ENCODE measurements at places on chromosomes 5 and 9. TPM values are rescaled to one million over a fixed set of nuclear protein-coding genes. Genes with fewer than 3 reads are reported as not detected.

GRCh38 chr5:18544421-18544820 lies 910.2 kb downstream of the TAF11L14 start:
- H3K27ac ChIP-seq, result no peak overlapping the region
- H3K27me3 ChIP-seq, result no peaks in the 10 kb centered on the region
- H3K4me1 ChIP-seq, result no peaks in the 10 kb centered on the region
- no peaks in the 10 kb centered on the region for H3K36me3 ChIP-seq
- no peak overlapping the region for H3K4me3 ChIP-seq

- no peaks in the 10 kb centered on the region for H3K27me3 ChIP-seq
- no peaks in the 10 kb centered on the region for H3K4me1 ChIP-seq
- no peak for DNase-seq
- H3K4me3 ChIP-seq, result no peak overlapping the region
- H3K36me3 ChIP-seq, result no peaks in the 10 kb centered on the region
Measured at GRCh38 chr5:132853790-132854189, 12.5 kb downstream of the GDF9 start.

DNA sequence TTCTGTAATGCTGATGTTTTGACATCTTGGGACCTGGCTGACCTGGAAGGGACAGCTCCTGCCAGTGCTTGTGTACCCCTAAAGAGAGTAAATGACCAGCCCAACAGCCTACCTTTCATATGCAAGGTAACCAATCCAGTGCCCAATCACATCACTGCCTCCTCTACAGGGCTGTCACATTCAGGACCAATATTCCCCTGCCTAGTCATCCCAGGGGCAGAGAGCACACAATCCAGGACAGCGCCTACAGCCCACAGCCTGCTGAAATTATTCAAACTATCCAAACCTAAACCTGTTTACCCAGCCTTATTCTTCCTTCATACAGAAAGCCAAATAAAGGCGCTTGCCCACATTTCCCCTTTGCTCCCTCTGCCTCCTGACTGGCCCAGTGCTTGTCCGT lies 284.1 kb downstream of the CTNND2 start:
- H3K27ac ChIP-seq, result no peak overlapping the region
- no peaks in the 10 kb centered on the region for H3K27me3 ChIP-seq
- H3K36me3 ChIP-seq, result no peaks in the 10 kb centered on the region
- H3K4me1 ChIP-seq, result no peaks in the 10 kb centered on the region
- DNase-seq, result no peak

- DNase-seq, result no peak
- peaks cover 14% of the 10 kb centered on the region for H3K27me3 ChIP-seq
- no peaks in the 10 kb centered on the region for H3K4me1 ChIP-seq
- no peak overlapping the region for H3K27ac ChIP-seq
- no peaks in the 10 kb centered on the region for H3K36me3 ChIP-seq
Measured at GRCh38 chr5:6567835-6568234, 65.0 kb downstream of the NSUN2 start.

GRCh38 chr5:74762599-74762998 lies 4.3 kb downstream of the GFM2 start:
- H3K4me1 ChIP-seq, result peaks cover 57% of the 10 kb centered on the region
- no peaks in the 10 kb centered on the region for H3K27me3 ChIP-seq
- no peak overlapping the region for H3K27ac ChIP-seq
- H3K4me3 ChIP-seq, result no peak overlapping the region
- DNase-seq, result no peak

DNA sequence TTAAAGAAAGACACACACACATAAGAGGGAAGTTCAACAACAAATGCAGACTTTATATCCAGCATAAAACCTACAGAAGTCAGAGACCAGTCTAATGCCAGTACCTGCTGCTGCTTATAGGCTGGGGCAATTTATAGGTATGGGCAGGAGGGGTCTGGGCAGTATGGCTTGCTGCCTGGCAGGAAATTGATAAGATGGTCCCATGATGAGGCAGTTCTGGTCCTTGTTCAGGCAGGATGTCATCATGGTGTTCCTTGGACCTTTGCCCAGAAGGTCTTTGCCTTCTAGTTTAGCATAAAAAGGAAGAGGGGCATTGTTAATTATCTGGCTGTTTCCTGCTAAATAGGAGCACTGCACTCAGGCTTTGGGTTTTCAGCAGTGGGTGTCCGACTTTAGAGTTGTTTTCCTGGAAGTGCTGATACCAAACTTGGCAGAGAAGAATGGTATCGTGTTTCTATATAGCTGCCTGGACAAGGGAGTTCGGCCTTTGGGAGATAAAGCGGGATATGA lies 10.4 kb upstream of the PDCD1LG2 start:
- peak overlapping the region; percentile 64 for H3K27ac ChIP-seq
- H3K4me3 ChIP-seq, result no peak overlapping the region
- H3K27me3 ChIP-seq, result no peaks in the 10 kb centered on the region
- peaks cover 21% of the 10 kb centered on the region for H3K4me1 ChIP-seq
- H3K36me3 ChIP-seq, result no peaks in the 10 kb centered on the region

DNA sequence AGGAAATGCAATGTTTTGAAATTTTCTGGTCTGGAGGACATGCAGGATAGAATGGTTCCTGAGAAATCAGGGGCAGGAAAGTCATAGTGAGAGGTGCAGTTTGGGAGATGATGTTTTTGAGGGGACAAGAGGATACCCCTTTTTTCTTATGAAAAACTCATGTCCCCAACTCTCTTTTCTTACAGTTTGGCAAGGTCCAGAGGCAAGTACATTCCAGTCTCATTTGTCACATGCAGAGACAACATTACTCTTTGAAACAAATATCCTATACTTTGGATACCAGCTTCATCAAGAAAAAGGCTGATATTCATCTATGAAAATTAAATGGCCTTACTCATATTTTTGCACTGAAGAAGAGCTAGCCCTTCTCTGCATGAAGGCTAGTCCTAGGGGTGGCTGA lies 48.2 kb downstream of the EQTN start:
- H3K27ac ChIP-seq, result no peak overlapping the region
- H3K4me3 ChIP-seq, result no peak overlapping the region
- no peaks in the 10 kb centered on the region for H3K36me3 ChIP-seq
- no peak for DNase-seq
- no peaks in the 10 kb centered on the region for H3K4me1 ChIP-seq

- no peaks in the 10 kb centered on the region for H3K4me1 ChIP-seq
- H3K27ac ChIP-seq, result no peak overlapping the region
- H3K27me3 ChIP-seq, result no peaks in the 10 kb centered on the region
Measured at GRCh38 chr5:13930541-13931171, 13.8 kb downstream of the DNAH5 start.

DNA sequence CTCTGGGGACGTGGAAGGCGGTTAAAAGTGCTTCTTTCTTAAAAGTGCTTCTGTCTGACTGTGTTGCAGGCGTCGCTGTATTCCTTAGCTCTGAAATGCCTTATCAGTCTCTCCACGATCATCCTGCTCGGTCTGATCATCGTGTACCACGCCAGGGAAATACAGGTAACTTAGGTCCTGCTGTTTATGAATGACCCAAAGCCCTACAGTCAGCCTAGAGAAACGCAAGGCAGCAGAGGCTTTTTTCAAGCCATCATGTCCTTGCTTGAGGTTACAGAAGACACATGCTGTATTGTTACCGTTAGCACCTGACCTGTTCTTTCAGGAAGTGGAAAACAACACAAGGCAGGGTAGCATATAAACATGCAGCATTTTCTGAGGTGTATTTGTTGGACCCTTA lies 2.0 kb downstream of the KCNN2 start:
- H3K4me3 ChIP-seq, result no peak overlapping the region
- peaks cover 73% of the 10 kb centered on the region for H3K27me3 ChIP-seq
- no peak for DNase-seq
- H3K36me3 ChIP-seq, result no peaks in the 10 kb centered on the region
- H3K27ac ChIP-seq, result no peak overlapping the region
- peaks cover 29% of the 10 kb centered on the region for H3K4me1 ChIP-seq

GRCh38 chr5:78803353-78803752 lies 154.8 kb upstream of the LHFPL2 start:
- no peak for DNase-seq
- no peak overlapping the region for H3K27ac ChIP-seq
- H3K4me3 ChIP-seq, result no peak overlapping the region
- H3K4me1 ChIP-seq, result peaks cover 3% of the 10 kb centered on the region

DNA sequence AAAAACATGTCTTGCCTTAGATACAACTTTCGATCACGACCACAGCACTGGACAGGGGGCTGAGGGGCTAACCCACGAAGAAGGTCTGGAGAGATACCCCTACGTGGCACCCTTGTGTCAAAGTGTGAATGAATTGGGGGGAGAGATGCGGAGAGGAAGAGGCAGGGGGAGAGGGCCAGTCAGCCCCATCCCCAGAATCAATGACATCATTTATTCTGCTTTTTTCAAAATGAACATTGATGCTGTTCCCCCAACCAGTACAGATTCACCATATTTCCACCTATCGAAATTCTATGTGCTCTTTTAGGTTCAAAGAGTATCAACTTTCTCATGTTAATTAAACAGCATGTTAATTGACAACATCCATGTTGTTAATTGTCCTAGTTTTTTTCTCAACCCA lies 32.4 kb downstream of the DAP start:
- no peak for DNase-seq
- H3K36me3 ChIP-seq, result no peaks in the 10 kb centered on the region
- H3K27ac ChIP-seq, result no peak overlapping the region
- no peak overlapping the region for H3K4me3 ChIP-seq

DNA sequence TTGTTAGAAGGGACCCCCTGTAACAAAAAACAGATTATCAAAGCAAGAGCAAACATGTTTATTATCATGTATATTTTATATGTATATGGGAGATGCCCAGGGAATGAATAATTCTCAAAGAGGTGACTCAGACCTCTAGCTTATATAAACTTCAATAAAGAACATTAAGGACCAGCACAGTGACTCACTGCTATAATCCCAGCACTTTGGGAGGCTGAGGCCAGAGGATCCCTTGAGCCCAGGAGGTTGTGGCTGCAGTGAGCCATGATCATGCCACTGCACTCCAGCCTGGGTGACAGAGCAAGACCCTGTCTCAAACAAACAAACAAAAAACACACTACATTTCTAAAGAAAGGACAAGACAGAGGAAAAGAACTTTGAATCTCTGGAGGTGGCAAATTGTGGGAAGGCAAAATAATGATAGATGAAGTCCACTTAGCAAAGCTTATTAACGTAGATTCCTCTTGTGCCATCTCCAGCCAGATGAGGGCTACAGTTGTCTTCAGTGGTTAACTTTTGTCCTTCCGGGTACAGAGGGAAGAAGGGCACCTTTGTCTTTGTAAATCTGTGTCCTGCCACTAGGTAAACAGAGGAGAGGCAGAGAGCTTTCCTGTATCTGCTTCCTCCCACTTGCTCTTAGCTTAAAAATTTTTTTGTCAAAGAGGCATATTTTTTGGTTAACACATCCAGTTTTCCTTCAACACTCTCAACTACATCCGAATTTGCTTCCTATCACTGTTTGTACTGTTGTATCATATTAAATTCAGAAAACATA lies 7.5 kb upstream of the RFK start:
- no peaks in the 10 kb centered on the region for H3K27me3 ChIP-seq
- H3K27ac ChIP-seq, result no peak overlapping the region
- H3K4me3 ChIP-seq, result no peak overlapping the region

GRCh38 chr5:140882591-140882899 lies 621 bp downstream of the PCDHA13 start:
- no peak for DNase-seq
- H3K27me3 ChIP-seq, result peaks cover 27% of the 10 kb centered on the region
- no peaks in the 10 kb centered on the region for H3K36me3 ChIP-seq
- H3K27ac ChIP-seq, result no peak overlapping the region

GRCh38 chr9:83336706-83337105 lies 201.5 kb downstream of the FRMD3 start:
- H3K27ac ChIP-seq, result no peak overlapping the region
- no peaks in the 10 kb centered on the region for H3K4me1 ChIP-seq
- H3K4me3 ChIP-seq, result no peak overlapping the region

DNA sequence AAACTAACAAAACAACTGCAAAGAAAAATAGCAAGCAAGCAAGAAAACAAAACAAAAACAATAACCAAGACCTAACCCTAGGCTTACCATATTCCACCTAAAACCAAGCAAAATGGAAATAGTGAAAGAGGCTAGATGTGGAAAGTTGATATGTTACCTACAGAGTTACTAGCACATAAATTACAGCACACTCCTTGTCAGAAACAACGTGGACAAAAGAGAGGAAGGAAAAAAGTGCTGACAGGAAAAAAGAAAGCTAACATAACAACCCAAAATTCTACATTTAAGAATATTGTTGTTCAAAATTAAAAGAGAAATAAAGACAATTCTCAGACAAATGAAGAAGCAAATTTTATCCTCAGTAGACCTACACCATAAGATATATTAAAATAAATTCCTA lies 812.8 kb upstream of the NUDT12 start:
- H3K36me3 ChIP-seq, result no peaks in the 10 kb centered on the region
- DNase-seq, result no peak
- H3K27me3 ChIP-seq, result no peaks in the 10 kb centered on the region
- no peak overlapping the region for H3K27ac ChIP-seq
- H3K4me3 ChIP-seq, result no peak overlapping the region

- H3K36me3 ChIP-seq, result peaks cover 9% of the 10 kb centered on the region
- DNase-seq, result no peak
- H3K27ac ChIP-seq, result peak overlapping the region; percentile 99
Measured at GRCh38 chr9:33820231-33820745, 3.3 kb downstream of the UBE2R2 start.

GRCh38 chr5:998246-999031 lies 10.2 kb upstream of the NKD2 start:
- H3K4me3 ChIP-seq, result no peak overlapping the region
- peak overlapping the region; percentile 65 for H3K27ac ChIP-seq
- no peaks in the 10 kb centered on the region for H3K36me3 ChIP-seq
- H3K4me1 ChIP-seq, result peaks cover 25% of the 10 kb centered on the region
- H3K27me3 ChIP-seq, result peaks cover 77% of the 10 kb centered on the region

GRCh38 chr9:88084357-88085183 lies 53.7 kb downstream of the SPATA31C2 start:
- H3K4me1 ChIP-seq, result no peaks in the 10 kb centered on the region
- H3K27me3 ChIP-seq, result no peaks in the 10 kb centered on the region
- no peaks in the 10 kb centered on the region for H3K36me3 ChIP-seq
- no peak for DNase-seq

DNA sequence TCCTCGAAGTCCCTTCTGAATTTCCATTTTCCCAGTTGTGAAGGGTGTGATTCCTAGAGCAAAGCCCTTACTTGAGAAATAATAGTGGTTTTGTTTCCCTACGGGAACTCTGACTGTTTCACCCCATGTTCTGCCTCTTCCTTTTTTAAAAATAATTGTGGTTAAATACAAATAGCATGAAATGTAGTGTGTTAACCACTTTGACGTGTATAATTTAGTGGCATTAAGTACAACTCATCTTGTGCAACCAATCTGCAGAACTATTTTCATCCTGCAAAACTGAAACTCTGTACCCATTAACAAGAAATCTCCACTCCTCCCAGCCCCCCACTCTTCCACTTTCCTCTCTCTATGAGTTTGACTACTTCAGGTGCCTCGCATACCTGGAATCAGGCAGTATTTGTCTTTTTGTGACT lies 35.6 kb upstream of the HAND1 start:
- no peaks in the 10 kb centered on the region for H3K27me3 ChIP-seq
- H3K27ac ChIP-seq, result no peak overlapping the region
- no peaks in the 10 kb centered on the region for H3K36me3 ChIP-seq
- no peaks in the 10 kb centered on the region for H3K4me1 ChIP-seq
- no peak overlapping the region for H3K4me3 ChIP-seq

The HNRNPAB gene
- total RNA-seq, result 147 TPM

The ANKRD34B gene
- total RNA-seq, result not detected

The SHISAL2B gene
- total RNA-seq, result not detected

The C9orf153 gene
- total RNA-seq, result not detected

The CENPK gene
- 5.7 TPM for total RNA-seq

The PCDHB16 gene
- 0.31 TPM for total RNA-seq

The SLC6A18 gene
- total RNA-seq, result not detected

The SLC28A3 gene
- total RNA-seq, result 0.95 TPM

The PCDHA1 gene
- not detected for total RNA-seq

The ZDHHC11B gene
- total RNA-seq, result 0.44 TPM

The DIRAS2 gene
- not detected for total RNA-seq

Data from esophagus squamous epithelium (tissue), 5 donors.